ENCODE measurements at places on chromosomes 16 and 17.

DNA sequence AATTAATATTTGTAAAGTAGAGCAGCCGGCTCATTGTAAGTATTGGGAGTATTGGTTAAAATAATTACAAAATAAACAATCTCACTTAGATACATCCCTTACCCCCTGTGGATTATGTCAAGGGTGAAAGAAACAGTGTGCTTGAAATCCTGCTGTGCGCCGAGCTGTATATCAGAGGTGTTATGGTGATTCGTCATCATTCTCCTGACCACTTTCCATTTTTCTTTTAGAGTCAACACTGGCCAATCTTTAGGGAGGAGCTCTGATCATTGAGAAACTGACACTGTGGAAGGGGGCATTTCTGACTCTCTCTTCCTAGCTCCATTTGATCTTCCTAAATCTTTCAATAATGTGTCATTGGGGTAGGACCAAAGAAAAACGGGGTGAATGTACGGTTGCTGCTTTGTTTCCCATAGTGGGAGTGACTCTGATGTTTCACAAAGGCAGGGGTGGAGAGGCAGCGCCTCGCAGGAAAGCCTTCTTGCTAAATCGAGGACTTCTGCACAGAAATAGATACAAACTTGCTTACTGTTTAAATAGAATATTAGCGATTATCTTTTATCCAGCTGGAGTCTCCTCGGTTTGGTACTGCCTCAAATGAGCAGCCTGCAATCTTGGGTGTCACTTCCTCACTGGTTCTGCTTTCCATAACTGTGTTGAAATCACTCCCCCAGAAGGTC, 123.4 kb downstream of the PRKCB start:
- DNase-seq = no peak

GRCh38 chr17:57256708-57257112, 387 bp downstream of the MSI2 start:
- no peak for DNase-seq

- no peak for DNase-seq
Measured at GRCh38 chr17:38883592-38884526, 14.0 kb downstream of the LASP1 start.

DNA sequence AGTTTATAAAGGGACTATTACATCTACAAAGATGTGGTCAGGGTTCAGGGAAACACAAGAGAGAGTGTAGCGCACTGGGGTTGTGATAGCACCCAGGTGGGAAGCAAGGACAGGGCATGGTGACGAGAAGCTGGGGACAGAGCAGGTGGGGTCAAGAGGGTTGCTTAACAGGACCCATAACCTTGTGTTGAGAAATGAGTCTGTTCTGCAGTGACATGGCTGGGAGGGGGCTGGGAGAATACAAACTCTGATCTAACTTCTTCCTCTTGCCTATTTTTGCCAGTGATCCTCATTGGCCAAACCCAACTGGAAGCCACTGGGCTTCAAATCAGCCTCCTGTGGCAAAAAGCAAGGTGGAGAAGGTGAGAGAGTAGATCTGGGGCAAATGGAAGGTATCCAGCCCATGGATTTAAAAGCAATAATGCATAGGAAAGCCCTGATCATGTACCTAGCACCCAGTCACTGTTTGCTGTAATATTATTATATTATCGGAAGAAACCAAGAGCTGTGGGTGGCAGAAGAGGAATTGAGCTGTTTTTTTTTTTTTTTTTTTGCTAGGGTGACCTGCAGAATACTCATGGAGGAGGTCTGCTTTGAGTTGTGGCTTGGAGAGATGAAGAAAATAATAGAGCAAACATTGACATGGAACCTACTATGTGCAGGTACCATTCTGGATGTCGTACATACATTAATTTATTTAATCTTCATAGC, 76.9 kb upstream of the ZFHX3 start:
- DNase-seq = no peak

DNA sequence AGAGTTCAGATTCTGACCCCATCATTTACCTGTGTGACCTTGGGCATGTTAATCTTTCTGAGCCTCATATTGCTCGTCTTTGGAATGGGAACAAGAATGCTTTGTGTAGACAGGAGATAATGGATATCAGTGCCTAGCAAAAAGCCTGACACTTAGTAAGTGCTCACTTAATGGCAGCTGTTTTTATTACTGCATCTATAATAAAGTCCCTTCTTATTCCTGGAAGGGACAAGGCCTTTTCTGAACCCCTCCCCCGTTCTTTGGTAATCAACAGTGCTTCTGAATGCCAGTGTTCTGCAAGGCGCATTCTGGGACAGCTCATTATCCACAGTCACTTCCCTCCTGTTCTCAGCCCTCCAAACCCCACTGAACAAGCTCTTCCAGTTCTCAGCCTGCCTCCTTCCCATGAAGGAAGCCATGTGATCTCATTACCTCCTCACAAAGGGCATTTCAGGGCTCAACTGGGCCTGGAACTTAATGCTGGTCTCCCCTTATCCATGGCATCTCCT, 25.1 kb upstream of the SUPT4H1 start:
- peak; percentile 36 for DNase-seq

Data from left renal pelvis (tissue), 4 donors.